ENCODE measurements at places on chromosomes 4 and X. TPM values are rescaled to one million over a fixed set of nuclear protein-coding genes. Genes with fewer than 3 reads are reported as not detected.

The IL13RA1 gene
- 0.05 TPM for total RNA-seq

The DDIT4L gene
- not detected for total RNA-seq

The PARM1 gene
- not detected for total RNA-seq

The EMCN gene
- total RNA-seq: not detected

The FGA gene
- total RNA-seq: not detected

Measured in activated CD8-positive, alpha-beta T cell treated with anti-CD3 and anti-CD28 coated beads, Interleukin-2, amount 10 ng/mL, durations not matched to agents 7 days and 5 days (primary cell).